ENCODE measurements at places on chromosomes 1 and 21.
A peak's percentile ranks its signal among the peaks of the same experiment; 100 is the strongest.

GRCh38 chr21:34892209-34892608 is 156.9 kb downstream of the RUNX1 start:
- DNase-seq, result peak; percentile 42

DNA sequence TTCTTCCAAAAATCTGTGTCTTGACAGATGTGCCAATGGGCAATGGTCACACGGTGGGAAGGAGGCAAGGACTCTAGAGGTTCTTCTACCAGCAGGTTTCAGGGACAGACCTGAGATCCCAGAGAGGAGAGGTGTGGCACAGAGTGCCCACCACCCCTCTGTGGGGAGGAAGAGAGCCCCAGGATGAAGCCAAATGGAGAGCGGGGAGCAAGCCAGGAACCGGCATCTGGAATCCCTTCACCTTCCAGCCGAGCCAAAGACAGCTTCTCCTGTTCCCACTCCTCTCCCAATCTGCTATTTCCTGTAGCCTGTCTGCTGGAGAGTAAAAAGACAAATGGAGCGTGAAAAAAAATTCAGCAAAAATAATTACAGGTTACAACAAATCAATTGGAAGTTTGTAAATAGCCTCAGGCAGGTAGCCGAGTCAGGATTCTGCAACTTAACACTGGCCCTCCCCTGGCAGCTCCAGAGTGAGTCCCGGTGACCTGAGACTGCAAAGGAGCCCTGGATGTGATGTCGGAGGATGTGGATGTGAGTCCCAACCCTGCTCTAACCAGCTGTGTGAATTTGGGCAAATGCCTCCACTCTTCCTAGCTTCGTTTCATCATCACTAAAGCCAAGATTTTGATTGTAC is 45.4 kb upstream of the LRRN2 start:
- no peak for DNase-seq

GRCh38 chr1:43312212-43312623 is 11.4 kb downstream of the TIE1 start:
- no peak for DNase-seq

DNA sequence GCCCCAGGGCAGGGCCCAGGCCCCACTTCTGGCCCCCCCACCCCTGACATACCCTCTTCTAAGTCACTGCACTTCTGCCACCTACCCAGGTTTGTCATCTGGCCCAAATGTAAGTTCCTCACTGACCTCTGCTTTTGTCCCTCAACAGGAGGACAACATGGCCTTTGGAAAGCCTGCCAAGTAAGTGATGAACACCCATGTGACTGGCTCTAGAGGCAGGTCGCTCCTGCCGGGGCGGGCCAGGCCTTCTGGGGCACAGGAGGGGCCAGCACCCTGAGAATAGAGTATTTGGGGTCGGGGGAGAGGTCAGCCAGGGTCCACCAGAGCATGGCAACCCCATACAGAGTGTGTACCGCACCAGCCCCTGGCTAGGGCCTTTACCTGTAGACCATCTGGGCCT is 9.9 kb upstream of the SYTL1 start:
- DNase-seq, result no peak

DNA sequence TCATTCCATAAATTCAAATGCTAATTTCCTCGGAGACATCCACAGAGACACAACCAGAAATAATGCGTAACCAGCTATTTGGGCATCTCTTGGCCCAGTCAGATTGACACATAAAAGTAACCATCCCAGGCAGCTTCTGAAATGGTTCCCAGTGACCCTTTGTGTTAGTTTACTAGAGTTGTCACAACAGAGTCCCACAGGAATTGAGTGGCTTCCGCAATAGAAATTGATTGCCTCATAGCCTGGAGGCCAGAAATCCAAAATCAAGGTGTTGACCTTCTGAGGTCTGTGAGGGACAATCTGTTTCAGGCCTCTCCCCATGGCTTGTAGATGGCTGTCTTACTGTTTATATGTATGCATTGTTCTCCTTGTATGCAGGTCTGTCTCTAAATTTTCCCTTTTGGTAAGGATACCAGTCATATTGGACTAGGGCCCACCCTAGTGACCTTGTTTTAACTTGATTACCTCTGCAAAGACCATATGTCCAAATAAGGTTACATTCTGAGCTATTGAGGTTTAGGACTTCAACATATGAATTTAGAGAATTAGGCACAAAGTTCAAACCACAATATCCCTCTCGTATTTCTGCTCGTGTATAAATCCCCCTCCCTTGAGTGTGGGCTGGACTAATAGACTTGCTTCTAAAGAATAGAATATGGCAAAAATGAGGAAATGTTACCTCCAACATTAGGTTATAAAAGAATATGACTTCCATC is 78.2 kb upstream of the FGGY start:
- DNase-seq, result no peak

- peak; percentile 45 for DNase-seq
Observed at GRCh38 chr1:16352842-16353535, 709 bp upstream of the FBXO42 start.

DNA sequence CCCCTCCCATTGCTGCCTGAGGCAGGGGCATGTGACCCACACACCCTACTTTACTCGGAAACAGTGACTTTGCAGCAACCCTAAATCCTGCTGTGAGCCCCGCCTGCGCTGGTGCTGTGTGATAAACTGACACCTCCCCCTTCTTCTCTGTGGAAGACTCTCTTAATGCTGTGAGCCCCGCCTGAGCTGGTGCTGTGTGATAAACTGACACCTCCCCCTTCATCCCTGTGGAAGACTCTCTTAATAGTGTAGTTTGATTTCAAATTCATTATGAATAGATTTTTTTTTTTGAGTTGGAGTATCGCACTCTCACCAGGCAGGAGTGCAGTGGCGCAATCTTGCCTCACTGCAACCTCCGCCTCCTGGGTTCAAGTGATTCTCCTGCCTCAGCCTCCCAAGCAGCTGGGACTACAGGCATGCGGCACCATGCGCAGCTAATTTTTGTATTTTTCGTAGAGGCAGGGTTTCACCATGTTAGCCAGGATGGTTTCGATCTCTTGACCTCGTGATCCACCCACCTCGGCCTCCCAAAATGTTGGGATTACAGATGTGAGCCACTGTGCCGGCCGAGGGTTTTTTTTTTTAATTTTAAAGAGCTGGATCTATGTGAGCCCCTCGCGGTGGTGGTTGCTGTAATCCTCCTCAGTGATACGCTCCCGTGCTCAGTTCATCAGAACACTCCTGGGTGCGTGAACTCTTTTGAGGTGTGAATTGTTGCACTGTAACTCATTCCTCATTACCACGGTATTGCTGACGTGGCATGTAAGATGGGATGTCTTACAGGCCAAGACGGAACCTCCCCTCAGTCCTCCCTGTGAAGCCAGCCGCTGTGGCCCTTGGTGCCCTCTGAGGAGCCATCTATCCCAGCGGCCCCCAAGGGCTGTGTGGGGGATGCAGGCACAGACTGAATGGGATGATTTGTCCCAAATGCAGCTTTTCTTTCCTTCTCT is 60.3 kb downstream of the GALNT2 start:
- peak; percentile 99 for DNase-seq

GRCh38 chr1:246497331-246497915 is 9.7 kb downstream of the SMYD3 start:
- peak; percentile 82 for DNase-seq

DNA sequence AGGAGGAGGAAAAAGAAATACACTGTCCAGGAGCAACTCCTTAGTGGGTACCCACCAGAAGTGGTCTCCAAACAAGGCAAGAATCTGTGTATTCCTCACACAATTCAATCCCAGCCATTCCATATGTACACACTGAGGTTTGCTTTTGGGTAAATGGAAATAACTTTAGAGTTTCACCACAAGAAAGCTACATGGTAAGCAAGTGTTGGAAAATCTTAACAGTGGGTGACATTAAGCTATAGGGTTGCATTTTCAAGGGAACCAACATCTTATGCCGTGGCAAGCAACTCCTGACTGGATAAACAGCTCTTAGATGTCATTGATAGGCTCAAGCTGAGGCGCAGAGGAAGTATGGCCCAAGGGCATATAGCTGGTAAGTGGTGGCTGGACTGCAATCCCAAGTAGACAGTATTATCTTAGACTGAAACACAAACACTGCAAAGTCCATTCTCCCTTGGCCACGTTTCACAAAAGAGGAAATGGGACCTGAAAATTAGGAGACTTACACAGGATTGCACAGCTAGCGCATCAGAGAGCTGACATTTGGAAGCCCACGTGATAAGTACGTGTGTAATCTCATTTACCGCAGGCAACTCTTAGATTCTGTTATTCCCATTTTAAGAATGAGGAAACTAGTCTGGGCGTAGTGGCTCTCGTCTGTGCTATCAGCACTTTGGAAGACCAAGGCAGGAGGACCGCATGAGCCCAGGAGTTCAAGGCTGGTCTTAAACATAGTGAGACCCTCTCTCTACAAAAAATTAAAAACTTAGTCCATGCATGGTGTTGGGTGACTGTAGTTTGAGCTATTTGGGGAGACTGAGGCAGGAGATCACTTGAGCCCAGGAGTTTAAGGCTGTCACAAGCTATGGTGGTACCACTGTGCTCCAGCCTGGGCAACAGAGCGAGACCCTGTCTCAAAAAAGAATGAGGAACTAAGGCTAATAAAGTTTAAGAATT is 4.0 kb upstream of the BRWD1 start:
- peak; percentile 56 for DNase-seq

DNA sequence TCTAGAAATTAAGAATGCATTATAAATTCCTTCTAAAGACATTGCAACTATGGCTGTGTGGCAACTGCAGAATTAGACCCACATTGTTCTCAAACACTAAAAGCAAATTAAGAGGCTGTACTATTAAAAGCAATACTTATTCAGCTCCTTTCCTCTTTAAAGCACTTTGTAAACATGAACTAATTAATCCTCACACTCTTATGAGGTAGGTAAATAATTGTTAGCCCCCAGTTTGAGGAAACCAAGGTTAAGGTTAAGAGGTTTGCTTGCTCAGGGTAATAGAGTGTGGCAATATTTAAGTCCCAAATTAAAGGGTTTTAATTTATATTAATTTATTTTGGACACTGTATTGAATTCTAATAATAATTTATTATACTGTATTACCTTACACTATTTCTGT is 553.8 kb downstream of the LRRIQ3 start:
- no peak for DNase-seq

DNA sequence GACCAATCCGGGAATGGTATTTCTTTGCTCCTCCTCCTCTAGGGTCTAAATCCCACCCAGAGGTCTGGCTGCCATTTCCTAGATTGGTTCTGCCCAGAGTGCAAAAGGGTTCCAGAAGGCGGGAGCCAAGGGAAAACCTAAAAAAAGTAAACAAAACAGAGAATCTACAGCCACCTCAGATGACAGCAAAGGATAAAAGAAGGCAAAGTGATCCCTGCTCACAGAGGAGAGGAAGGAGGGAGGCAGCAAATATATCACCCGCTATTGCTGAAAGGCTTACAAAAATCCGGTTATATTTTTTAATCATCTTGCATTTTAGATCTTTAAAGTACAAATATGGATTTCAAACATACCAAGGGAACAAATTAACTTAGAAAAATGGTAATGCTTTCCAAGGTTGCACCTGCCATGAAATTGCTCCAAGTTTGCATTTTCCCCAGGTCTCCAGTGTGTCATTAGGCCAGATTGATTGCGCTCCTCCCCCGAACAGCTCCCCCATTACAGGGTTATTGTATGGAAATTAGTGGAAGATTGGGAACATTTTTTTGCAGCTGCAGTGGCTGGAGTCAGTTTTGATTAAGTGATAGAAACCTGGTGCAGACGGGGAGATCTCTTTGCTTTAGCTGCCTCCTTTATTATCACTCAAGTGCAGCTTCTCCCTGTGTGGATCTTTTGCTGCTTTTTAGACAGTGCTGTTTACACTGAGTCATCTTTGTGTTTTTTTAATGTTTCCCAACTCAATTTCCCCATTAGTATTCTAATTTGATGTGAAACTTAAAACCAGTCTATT is 280.5 kb upstream of the CAMK1G start:
- DNase-seq, result no peak
